ENCODE measurements at places on chromosomes 3 and 15.

GRCh38 chr3:54447427-54447826 lies 325.1 kb downstream of the CACNA2D3 start:
- no peak for DNase-seq

DNA sequence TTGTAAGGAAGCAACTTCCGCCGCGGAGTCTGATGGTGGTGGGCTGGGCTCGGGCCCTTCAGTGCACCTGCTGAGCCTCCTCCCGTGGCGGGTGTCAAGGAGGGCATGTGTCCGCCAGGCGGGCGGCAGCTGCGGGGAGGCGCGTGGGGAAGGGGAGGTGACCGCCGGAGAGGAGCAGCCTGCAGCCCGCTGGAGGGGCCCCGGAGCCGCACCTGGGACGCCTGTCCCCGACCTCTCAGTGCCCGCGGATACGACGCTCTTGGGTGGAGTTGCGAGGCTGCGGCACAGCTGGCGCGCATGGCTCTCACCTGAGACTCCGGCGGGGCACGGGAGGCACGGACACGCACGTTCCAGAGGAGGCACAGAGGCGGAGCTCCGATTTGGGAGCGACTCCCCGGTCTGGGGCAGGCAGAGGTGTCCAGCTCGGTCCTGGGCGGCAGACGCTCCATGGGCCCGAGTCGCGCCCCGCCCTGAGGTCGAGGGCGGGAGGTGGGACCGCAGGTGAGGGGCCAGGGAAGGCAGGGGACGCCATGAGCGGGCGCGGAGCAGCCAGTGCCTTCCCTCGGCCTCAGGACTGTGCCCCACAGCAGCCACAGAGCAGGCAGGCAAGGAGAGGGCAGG lies 50.2 kb upstream of the PRR20G start:
- DNase-seq, result no peak

DNA sequence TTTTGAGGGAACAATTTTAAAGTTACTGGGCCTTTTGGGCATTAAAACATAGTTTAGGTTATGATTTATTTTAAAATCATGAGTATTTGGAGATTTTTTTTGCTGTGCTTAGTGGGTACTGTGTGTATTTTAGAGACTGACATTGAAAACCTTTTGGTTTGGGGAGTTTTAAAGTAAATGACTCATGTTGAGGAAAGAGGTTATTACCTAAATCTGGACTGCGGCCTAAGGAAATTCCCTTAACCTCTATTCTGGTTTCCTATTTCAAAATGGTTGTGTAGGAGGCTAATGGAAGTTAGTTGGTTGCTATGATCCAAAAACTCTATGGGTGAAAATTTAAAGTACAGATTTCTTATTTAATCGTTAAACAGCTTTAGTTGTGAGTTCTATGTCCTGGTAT lies 57.3 kb upstream of the DPH6 start:
- DNase-seq, result no peak

- no peak for DNase-seq
Measured at GRCh38 chr3:194857469-194858113, 171.9 kb downstream of the FAM43A start.

DNA sequence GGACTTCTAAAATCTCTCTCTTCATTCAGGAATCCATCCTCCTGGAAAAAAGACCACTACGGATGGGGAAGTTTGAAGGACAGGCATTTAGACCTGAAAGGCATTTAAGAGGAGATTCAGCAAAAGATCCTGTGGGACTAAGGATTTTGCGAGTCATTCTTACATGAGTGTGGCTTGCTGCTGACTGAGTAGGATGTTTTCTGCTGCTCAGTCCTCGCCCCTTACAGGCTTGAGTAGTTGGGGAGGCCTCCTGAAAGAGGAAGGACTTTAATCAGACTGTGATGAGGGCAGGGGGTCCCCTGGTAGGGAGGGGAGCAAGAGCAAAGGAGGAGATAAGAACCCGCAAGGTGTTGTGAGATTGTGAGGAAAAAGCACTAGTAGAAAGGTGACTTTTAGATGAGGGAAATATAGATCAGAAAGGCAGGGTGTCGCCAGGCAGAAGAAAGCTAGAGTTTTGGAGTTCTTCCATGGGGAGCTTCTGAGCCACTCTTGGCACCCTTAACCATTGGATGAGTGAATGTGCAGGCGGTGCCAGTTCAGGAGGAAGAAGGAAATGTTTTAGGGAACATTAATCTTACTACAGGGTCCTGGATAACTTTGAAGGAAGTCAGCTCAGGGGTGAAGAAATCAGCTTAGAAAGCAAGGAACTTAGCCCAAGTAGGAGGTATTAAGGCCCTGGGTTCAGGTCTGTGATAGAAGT lies 171.1 kb downstream of the RORA start:
- DNase-seq, result no peak

DNA sequence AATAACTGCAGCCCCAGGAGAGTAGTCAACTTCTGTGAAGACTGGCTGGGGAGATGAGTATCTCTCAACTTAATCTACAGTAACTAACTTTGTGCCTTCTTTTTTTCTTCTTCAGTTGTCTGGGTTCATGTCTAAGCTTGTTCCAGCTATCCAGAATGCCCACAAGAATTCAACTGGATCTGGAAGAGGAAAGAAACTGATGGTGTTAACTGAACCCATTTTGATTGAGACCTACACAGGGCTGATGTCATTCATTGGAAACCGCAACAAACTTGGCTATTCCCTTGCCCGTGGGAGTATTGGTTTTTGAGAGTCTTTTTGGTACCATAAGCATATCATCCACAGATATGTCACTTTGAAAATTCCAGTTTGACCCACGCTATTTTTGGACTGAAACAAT lies 148.7 kb downstream of the TPRG1 start:
- DNase-seq, result no peak
